Myometrial cell (primary cell): ENCODE measurements at places on chromosomes 4 and X. TPM values are rescaled to one million over a fixed set of nuclear protein-coding genes. Genes with fewer than 3 reads are reported as not detected.

Gene POU3F4
- not detected in 2 replicates for total RNA-seq

Gene FRAS1
- total RNA-seq: 1.2 and 3.2 TPM in 2 replicates

Gene PPP2R2C
- total RNA-seq: not detected in 2 replicates

Gene ABCG2
- 0.29 and 1.2 TPM in 2 replicates for total RNA-seq

Gene BANK1
- total RNA-seq: 0.29 TPM in 1 of 2 replicates, not detected in the other

Gene TCEAL7
- 43.2 and 54.9 TPM in 2 replicates for total RNA-seq

Gene HSFX4
- not detected in 2 replicates for total RNA-seq

Gene CXCL13
- not detected in 2 replicates for total RNA-seq
